ENCODE measurements at places on chromosomes 7 and 10.

DNA sequence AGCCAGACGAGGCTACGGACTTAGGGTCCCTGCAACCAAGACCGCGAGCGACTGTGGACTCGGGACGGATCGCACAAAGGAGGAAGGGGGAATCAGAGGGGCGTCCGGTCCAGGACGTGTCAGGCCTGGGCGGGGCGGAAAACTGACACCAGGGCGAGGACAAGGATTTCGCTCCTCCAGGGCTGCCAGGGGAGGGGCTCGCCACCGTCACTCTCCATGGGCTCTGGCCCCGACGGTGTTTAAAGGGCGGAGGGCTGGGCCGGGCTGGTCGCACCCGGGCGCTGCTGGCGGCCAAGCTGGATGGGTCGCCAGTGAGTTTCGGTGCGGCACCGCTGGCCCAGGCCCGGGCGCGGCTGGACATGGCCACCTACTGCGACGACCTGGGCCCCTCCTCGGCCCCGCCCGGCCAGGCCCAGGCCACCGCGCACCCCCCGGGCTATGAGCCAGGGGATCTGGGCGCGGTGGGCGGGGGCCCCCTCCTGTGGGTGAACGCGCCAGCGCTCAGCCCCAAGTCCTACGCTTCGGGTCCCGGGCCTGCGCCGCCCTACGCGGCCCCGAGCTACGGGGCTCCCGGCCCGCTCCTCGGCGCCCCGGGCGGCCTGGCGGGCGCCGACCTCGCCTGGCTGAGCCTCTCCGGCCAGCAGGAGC is at the start of gene FOXI2:
Gene FOXI2, plus strand, starts transcription at position 271 of the 648 bp plus-strand sequence. Its CDS starts 89 bp downstream, at position 360.
- no peak within 1 kb of the TSS for H3K27ac ChIP-seq
- DNase-seq, result no peak
- H3K27me3 ChIP-seq, result peaks cover 3% of the 10 kb centered on the region
- H3K4me3 ChIP-seq, result no peak within 1 kb of the TSS
- peaks cover 2% of the 10 kb centered on the region for H3K4me1 ChIP-seq

DNA sequence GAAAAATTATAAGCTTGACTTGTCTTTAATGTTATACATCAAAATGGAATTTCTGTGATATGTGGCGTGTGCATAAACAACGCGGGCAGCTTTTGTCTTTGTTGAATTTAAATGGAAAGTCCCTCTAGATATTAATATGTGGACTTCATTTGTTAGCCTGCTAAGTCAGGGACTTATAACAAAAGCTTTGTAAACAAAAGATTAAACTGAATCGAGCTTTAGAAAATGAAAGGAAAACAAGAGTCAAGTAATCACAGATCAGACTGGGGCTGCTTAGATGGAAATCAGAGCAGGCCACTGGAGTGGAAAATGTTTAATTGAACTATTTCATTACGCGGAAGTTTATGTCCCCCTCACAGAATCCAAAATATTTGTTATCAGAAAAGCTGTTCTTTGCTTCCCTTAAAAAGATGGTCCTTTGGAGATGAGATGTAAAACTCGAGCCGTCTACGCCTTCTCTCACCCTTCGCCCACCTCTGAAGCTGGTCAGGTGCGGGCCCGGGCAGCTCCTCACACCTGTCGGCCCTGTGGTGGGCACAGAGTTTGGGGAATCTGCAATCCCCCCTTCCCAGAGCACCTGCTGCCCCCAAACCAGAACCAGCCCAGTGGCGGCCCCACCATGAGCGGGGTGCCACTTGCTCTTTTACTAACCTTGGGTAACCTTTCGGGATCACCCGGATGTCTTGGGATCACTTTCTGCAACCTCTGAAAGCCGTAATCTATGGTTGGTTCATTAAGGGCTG is 116.2 kb downstream of the EBF3 start:
- no peak overlapping the region for H3K4me3 ChIP-seq
- no peaks in the 10 kb centered on the region for H3K4me1 ChIP-seq
- no peak for DNase-seq
- H3K27ac ChIP-seq, result no peak overlapping the region

DNA sequence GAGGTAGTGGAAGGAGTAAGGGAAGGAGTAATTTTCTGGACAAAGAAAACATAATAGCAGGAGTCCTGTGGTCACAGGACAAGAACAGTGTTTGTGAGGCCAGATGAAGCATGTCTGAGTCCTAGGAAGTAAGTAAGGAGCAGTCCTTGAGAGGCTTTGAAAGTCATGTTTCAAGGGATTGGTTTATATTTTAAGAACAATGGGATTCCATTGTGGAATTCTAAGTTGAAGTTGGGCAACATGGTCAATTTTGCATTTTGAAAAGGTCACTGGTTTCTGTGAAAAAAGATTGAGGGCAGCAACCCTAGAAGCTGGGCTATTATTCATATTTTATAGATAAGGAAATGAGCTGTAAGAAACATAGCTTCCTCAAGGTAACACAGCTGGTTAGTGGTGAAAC is 10.8 kb upstream of the SLC25A28 start:
- DNase-seq, result no peak
- H3K36me3 ChIP-seq, result no peaks in the 10 kb centered on the region
- no peaks in the 10 kb centered on the region for H3K27me3 ChIP-seq
- no peak overlapping the region for H3K4me3 ChIP-seq
- no peaks in the 10 kb centered on the region for H3K4me1 ChIP-seq
- H3K27ac ChIP-seq, result no peak overlapping the region

- no peaks in the 10 kb centered on the region for H3K36me3 ChIP-seq
- H3K27me3 ChIP-seq, result no peaks in the 10 kb centered on the region
Measured at GRCh38 chr10:88270871-88271713, 312.0 kb downstream of the RNLS start.

- H3K27me3 ChIP-seq, result no peaks in the 10 kb centered on the region
- H3K4me3 ChIP-seq, result no peak overlapping the region
Measured at GRCh38 chr10:1199345-1199673, 143.1 kb downstream of the WDR37 start.

- no peak overlapping the region for H3K27ac ChIP-seq
- H3K27me3 ChIP-seq, result no peaks in the 10 kb centered on the region
- no peaks in the 10 kb centered on the region for H3K36me3 ChIP-seq
- no peaks in the 10 kb centered on the region for H3K4me1 ChIP-seq
- H3K4me3 ChIP-seq, result no peak overlapping the region
- DNase-seq, result no peak
Measured at GRCh38 chr7:29622335-29623265, 59.0 kb downstream of the PRR15 start.

GRCh38 chr10:121739114-121739513 is 140.9 kb upstream of the FGFR2 start:
- no peaks in the 10 kb centered on the region for H3K27me3 ChIP-seq
- H3K4me3 ChIP-seq, result no peak overlapping the region
- no peak for DNase-seq
- H3K4me1 ChIP-seq, result no peaks in the 10 kb centered on the region
- H3K27ac ChIP-seq, result no peak overlapping the region
- no peaks in the 10 kb centered on the region for H3K36me3 ChIP-seq

- no peak for DNase-seq
- H3K27ac ChIP-seq, result no peak overlapping the region
- H3K27me3 ChIP-seq, result no peaks in the 10 kb centered on the region
- no peak overlapping the region for H3K4me3 ChIP-seq
- no peaks in the 10 kb centered on the region for H3K36me3 ChIP-seq
Measured at GRCh38 chr7:94398841-94399240, 4.1 kb downstream of the COL1A2 start.

DNA sequence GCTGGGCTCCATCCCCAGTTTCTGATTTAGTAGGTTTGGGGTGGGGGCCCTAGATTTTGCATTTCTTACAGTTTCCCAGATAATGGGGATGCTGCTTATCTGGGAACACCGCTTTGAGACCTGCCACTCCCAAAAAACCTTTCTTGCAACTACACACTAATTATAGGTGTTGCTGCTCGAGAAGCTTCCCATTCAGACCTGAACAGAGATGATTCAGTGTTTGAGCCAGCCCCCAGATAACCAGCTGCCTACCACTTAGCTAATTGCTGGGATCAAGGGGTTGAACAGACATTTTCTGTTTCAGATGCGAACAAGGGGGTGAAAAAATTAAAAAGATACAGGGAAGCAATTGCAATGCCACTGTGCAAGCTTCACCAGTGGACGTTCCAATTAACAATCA is 448.5 kb downstream of the KCNMA1 start:
- H3K4me3 ChIP-seq, result no peak overlapping the region
- no peaks in the 10 kb centered on the region for H3K27me3 ChIP-seq
- DNase-seq, result no peak
- H3K36me3 ChIP-seq, result no peaks in the 10 kb centered on the region

- no peak for DNase-seq
- no peak overlapping the region for H3K27ac ChIP-seq
- H3K27me3 ChIP-seq, result no peaks in the 10 kb centered on the region
- no peaks in the 10 kb centered on the region for H3K36me3 ChIP-seq
- H3K4me3 ChIP-seq, result no peak overlapping the region
Measured at GRCh38 chr7:25619381-25619780, 391.1 kb upstream of the NPVF start.

- H3K4me1 ChIP-seq, result peaks cover 6% of the 10 kb centered on the region
- no peaks in the 10 kb centered on the region for H3K27me3 ChIP-seq
- H3K27ac ChIP-seq, result no peak overlapping the region
- DNase-seq, result no peak
Measured at GRCh38 chr7:46738796-46739195, 817.7 kb upstream of the IGFBP3 start.

- H3K36me3 ChIP-seq, result no peaks in the 10 kb centered on the region
- H3K4me1 ChIP-seq, result no peaks in the 10 kb centered on the region
- no peak overlapping the region for H3K27ac ChIP-seq
Measured at GRCh38 chr7:7018290-7018689, 164.1 kb upstream of the C1GALT1 start.

DNA sequence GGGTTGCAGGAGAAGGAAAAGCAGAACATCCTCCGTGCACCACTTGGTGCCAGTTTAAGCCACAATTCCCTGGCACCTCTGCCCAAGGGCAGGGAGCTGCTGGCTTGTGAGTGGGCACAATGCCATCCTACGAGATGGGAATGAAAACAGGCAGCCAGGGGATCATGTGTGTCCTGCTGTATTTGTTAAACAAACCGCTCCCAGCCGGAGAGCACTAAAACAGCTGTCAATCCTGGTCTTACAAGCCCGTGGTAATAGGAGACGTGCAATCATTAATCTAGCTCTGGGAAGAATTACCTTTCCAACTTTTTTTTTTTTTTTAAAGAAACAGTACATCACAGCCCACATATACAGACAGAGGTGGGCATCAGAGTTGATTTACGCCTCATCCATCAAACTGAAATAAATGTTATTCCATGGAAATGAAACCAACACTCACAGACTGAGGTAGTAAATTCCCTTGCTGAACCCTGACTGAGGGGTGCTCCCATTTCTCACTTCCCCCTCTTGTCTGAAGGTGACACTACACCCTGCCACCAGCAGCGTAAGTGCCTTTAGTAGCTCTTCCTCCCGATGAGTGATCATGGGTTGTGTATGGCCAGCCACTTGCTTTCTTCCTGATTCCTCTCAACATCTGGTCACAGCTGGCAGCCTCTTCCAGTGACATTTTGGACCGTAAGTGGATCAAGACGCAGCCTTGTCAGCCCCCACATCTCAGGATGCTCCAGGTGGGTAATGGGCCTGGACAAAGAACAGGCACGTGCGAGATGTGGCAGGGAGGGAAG is 143.8 kb downstream of the TEX36 start:
- no peaks in the 10 kb centered on the region for H3K36me3 ChIP-seq
- no peak for DNase-seq
- H3K4me3 ChIP-seq, result no peak overlapping the region
- no peaks in the 10 kb centered on the region for H3K4me1 ChIP-seq
- H3K27ac ChIP-seq, result no peak overlapping the region

GRCh38 chr7:157432541-157432956 is 95.7 kb downstream of the DNAJB6 start:
- no peaks in the 10 kb centered on the region for H3K36me3 ChIP-seq
- H3K4me1 ChIP-seq, result peaks cover 5% of the 10 kb centered on the region
- H3K4me3 ChIP-seq, result no peak overlapping the region
- peak; percentile 34 for DNase-seq

GRCh38 chr7:47759056-47759706 is 177.3 kb upstream of the TNS3 start:
- no peak overlapping the region for H3K27ac ChIP-seq
- no peak for DNase-seq
- no peaks in the 10 kb centered on the region for H3K27me3 ChIP-seq
- H3K36me3 ChIP-seq, result no peaks in the 10 kb centered on the region

DNA sequence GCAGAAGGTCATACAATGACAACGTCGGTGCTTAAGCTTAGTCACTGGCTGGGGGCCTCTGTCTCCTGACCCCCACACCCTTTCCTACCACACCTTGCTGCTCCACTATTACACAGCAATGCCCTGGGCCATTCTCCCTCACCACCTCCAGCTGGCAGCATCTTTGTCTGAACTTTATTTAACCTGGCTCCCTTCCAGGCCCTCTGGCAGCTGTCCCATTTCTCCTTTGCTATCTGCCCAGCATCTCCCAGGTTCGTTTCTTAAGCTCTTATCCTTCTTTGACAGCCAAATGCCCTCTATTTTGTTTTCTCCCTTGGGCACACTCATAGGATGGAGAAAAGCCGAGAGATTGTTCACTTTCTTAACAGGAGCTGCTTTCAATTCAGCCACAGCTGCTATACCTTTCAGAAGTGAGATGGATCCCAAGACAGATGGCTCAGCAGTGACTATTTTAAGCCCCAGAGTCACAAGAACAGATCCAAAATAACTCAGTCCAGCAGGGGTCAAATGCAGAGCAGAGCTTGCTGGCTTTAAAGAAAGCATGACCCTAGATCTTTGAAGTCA is 1277.1 kb upstream of the AUTS2 start:
- DNase-seq, result peak; percentile 14
- H3K36me3 ChIP-seq, result no peaks in the 10 kb centered on the region

- no peaks in the 10 kb centered on the region for H3K4me1 ChIP-seq
- H3K36me3 ChIP-seq, result no peaks in the 10 kb centered on the region
- H3K27ac ChIP-seq, result no peak overlapping the region
- H3K4me3 ChIP-seq, result no peak overlapping the region
Measured at GRCh38 chr10:2791774-2792443, 275.4 kb upstream of the PFKP start.

DNA sequence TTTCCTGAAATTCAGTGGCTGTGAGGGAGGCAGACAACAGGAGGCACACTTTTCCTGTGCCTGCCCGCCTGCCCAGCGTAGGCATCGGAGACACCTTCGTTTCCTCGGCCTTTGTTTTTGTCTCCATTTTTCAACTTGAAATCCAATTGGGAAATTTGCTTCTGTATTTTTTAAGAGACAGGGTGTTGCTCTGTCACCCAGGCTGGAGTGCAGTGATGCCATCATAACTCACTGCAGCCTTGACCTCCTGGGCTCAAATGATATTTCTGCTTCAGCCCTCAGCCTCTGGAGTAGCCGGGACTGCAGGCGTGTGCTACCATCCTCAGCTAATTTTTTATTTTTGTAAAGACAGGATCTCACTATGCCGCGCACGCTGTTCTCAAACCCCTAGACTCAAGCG is 116.8 kb downstream of the CYTH3 start:
- no peaks in the 10 kb centered on the region for H3K36me3 ChIP-seq
- no peaks in the 10 kb centered on the region for H3K27me3 ChIP-seq
- no peak overlapping the region for H3K27ac ChIP-seq
- no peak overlapping the region for H3K4me3 ChIP-seq
- no peak for DNase-seq
- H3K4me1 ChIP-seq, result no peaks in the 10 kb centered on the region

DNA sequence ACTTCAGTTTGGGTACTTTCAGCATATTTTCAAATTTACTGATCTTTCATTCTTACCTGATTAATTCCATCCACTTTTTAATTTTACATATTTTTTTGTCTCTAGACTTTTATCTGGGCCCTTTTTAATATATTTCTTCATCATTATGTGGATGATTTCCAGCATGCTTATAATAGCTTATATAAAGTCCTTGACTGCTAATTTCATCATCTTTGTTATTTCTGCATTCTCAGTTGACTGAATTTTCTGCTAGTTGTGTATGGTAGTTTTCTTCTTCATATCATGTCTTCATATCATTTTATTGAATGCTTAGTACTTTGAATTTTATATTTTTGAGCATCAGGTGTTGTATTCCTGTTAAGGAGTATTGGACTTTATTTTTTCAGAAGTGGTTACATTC is 39.6 kb downstream of the STAM start:
- H3K27me3 ChIP-seq, result no peaks in the 10 kb centered on the region
- peaks cover 2% of the 10 kb centered on the region for H3K4me1 ChIP-seq
- H3K36me3 ChIP-seq, result no peaks in the 10 kb centered on the region
- DNase-seq, result no peak
- H3K27ac ChIP-seq, result no peak overlapping the region
- no peak overlapping the region for H3K4me3 ChIP-seq

All from ovary (tissue), 10 donors.